ENCODE measurements at places on chromosomes 16 and 17.

DNA sequence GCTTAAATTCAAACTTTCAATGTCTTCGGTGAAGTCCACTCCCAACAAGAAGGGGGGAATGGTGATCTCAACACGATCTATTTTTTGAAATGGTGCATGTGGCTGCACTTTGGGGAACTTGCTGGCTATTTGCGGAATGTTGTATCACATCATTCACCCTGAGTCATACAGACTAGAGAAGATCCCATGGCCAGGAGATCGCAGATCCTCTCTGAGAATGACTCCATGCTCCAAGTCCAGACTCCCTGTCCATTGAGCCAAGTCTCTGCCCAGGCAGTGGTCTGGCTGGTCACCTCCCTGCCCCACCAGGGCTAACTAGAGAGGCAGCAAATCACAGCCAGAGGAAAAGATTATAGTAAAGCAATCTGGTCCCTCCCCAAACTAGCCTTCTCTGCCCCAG lies 120.6 kb downstream of the XYLT1 start:
- no peak for DNase-seq

- DNase-seq, result no peak
Observed at GRCh38 chr17:7655541-7655840, 4.8 kb downstream of the ATP1B2 start.

DNA sequence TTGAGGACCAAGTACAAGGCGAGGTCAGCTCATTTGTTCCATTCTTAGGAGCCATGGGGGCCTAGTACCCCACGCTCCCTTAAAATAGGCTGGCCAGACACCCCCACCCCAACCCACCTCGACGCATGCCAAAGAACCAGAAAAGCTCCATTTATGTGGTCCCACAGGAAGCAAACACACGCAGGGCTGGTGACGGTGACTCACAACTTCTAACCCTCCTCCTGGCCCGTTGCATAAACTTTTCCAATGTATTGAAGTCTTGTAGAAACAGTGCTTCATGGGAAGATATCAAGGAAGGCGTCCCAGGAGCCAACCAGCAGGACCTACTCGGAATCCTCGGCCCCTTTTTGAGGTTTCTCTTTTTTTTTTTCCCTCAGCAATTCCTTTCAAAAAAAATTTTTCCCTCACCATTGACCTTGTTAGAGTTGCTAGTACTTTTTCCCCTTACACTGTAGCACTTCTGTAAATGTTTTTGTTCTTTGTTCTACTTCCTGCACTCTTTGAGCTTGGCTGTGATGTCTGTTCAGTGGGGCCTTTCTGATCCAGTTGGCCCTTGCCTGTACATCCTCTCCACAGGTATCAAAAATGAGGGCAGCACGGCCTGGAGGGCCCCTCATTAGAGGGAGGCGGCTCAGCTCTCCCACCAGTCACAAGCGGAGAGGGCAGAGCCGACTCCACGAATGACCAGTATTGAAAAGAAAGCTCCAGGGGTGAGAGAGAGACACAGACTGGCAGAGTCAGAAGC lies 208.3 kb downstream of the RGS9 start:
- DNase-seq, result no peak

GRCh38 chr17:74466828-74467184 lies 372 bp downstream of the CD300A start:
- DNase-seq, result no peak

DNA sequence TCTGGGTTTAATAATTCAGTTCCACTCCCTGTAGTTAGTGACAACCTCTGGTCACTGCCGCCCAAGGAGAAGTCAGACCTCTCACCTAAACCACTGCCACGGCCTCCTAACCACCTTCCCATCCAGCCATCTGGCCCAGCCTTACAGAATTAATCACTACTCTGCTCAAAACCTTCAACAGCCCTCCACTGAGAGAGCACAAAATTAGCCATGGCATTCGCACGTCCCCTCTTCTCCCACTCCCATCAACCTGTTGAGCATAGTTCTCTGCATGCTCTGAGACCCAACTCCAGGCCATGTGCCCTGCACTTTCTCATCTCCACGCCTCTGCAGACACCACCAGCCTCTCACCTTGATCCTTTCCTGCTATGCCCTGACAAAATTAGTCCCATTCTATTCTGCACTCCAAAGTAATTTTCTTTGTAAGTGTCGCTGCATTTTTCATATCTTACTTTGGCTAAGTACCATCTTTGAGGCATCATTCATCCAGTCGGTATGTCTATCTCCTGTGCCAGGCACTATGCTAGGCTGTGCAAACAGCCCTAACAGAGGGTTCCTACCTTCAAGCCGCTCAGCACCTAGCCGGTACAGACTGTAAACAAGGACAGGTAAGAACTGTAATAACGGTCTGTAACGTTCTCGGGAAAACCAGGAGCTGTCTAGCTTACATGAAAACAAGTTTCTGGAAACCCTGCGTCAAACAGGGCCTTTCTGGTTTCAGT lies 963 bp downstream of the COPRS start:
- no peak for DNase-seq

DNA sequence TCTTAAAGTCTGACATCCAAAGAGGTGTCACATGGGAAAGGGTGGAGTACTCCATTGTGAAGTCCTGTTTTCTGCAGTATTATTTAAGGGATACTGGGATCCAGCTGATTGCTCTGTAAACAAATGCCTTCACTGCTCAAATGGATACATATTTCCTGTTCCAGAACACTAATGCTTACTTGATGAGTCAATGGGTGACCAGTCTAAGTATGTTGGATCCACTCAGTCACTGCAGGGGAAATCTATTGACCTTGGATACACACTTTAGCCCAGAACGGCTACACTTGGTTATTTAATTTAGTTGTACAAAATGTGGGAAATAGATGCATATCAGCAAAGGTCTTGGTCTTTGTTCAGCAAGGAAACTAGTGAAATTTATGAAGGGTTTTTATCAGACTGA lies 261.4 kb downstream of the MAP2K4 start:
- DNase-seq, result no peak

DNA sequence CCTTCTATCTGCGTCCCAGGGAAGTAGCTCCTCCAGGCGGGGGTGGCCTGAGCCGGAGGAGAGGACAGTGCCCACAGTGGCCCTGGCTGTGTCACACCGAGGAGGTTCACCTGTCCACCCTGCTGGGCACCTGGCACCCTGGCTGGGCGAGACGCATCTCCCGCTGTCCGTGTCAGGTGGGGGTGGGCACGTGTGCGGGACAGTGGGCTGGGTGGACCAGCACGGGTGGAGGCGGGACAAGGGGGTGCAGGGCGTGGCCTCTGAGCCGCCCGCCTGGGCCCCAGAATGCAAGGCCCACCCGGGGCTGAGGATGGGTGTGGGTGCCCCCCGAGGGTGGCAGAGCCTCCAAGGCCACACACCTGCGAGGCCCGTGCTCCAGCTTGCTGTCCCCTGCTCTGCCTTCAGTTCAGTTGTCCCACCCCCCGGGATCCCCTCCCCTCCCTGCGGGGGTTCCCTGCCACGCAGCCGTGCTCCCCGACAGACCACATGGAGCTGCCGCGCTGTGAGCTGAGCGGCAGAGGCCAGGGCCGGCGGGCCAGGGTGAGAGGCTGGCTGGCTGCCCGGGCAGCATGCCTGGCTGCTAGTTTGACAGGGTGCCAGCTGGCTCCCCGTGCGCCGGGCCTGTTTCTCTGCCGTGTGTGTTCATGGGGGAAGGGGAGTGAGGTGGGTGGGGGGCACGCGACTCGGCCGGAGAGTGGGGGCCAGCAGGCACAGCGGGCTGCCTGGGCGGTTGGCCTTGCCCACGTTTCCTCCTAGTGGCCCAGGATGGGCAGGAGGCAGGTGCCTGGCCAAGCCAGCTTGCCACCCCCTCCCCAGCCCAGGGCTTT lies 33.9 kb downstream of the BAHCC1 start:
- no peak for DNase-seq

DNA sequence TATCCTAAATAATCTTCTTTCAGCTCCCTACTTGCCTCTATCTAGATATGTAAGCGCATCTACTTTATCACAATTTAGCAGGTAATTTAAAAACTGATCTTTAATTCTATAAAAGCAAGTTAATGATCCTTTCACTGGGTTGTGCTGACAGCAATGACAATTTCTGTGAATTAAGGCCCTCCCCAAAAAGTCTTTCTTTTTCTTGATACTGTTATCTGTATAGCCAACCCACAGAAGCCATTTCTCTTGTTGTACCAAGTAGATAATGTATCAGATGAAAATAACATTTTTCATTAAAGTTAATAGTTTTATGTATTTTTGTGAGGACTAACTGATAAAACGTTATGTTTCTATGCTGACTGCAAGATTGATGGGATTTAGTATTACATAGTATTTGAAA lies 3.8 kb downstream of the ZPBP2 start:
- no peak for DNase-seq

DNA sequence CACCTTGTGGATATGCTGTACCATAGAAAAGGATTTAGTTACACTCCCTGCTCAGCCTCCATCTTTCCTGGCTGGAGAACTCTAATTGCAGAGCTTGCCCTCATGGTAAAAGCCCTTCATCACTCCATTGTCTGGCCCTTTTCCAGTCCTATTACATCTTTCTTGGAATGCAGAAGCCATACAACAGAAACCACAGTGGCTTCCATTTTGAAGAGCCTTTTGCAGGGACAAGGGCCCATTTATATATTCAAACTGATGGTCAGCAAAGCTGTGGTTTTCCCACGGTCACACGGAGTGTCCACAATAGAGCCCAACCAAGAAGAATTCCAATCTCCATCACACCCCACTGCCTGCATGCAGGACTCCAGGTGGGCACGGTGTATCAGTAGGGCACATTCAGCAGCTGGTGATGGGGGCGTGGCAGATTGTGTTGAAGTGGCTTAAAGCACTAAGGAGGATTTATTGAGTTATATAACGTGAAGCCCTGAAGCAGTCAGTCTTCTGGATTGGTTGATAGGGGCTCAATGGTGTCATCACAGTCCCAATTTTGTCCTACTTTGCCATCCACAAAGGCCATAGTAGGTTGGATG lies 20.3 kb downstream of the COPRS start:
- DNase-seq, result no peak

DNA sequence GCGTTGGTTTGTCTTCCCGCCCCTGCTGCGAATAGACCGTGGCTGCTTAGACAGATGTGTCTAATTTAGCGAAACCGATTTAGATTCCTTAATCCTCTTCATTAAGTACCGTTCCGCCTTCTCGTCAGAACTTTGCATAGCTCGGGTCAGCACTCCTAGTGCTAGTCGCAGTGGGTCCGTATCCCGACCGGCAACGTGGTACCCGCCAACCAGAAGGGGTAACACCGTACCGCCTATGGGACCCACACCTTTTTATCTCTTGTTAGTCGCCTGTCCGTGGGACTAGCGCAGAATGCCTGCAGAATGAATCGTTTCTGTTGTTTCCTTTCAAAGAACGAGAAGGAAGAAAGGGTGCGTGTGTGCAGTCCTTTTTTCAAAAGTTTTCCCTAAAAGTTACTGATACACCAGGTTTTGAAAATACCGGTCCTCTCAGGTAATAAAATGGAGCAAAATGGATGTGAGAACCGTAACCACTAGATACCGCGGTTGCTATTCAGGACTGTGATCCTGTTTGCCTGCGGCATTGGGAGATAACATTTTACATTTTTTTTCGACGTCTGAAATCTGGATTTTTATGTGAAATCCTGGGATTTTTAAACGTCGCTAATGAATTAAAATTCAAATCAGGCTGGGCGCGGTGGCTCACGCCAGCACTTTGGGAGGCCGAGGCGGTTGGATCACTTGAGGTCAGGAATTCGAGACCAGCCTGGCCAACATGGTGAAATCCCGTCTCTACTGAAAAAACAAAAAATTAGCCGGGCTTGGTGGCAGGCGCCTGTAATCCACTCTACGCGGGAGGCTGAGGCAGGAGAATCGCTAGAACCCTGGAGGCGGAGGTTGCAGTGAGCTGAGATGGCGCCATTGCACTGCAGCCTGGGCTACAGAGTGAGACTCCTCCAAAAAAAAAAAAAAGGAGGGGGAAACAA lies 998 bp upstream of the SRSF1 start:
- no peak for DNase-seq
